Effector memory CD8-positive, alpha-beta T cell (primary cell): ENCODE measurements at places on chromosomes 6 and 20.
A peak's percentile ranks its signal among the peaks of the same experiment; 100 is the strongest.

- no peak for DNase-seq
These were observed 238.0 kb downstream of the COL12A1 start for GRCh38 chr6:74967821-74968220.

DNA sequence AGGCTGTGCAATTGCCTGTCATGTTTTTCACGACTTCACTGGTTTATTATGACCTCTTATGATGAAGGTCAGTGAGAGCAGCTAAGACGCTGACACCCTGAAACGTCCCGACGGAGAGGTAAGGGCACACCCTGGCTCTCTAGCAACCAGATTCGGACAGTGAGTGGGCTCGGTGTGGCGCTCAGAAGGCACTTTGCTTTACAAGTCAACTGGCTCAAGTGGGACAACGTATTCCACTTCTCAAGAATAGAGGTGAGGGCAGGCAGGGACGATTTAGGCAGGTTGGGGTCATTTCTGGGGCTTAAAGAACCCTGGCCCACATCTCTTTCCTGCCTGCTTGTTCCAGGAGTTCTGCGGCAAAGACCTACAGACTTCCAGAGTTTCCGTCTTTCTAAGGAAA is 18.2 kb downstream of the RNASET2 start:
- DNase-seq, result no peak

- DNase-seq, result no peak
These were observed 594.5 kb upstream of the MAP3K7 start for GRCh38 chr6:91181416-91181815.

- no peak for DNase-seq
These were observed 15.0 kb downstream of the PREX1 start for GRCh38 chr20:48812600-48813445.

DNA sequence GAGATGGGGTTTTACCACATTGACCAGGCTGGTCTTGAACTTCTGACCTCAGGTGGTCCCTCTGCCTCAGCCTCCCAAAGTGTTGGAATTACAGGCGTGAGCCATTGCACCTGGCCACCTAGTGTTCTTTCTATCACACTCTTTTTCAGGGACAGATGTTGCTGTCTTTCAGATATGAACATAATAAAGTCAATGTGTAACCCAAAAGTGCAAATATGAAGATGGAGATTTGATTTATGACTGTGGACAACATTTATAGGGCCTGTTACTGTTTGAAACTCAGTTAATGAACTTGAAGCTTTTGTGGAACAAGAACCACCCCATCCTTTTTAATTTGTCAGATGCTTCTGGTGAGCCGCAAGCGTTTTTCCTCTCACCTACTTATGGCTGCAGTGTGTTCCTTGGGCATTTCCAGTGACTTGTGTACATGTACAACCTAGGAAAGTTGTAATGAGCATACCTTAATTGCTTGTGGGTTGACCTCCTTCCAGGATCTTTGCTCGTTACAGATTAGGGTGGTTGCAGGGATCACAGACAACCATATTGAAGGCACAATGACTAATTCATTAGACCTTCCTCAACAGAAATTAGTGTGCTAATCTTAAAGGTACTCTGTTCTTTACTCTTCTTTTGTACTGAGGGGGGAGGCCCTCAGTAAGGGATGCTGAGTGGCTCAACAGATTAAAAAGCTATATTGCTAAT is 6.8 kb downstream of the TBPL1 start:
- no peak for DNase-seq

- DNase-seq, result no peak
These were observed 174.8 kb downstream of the HACE1 start for GRCh38 chr6:104684911-104685415.

DNA sequence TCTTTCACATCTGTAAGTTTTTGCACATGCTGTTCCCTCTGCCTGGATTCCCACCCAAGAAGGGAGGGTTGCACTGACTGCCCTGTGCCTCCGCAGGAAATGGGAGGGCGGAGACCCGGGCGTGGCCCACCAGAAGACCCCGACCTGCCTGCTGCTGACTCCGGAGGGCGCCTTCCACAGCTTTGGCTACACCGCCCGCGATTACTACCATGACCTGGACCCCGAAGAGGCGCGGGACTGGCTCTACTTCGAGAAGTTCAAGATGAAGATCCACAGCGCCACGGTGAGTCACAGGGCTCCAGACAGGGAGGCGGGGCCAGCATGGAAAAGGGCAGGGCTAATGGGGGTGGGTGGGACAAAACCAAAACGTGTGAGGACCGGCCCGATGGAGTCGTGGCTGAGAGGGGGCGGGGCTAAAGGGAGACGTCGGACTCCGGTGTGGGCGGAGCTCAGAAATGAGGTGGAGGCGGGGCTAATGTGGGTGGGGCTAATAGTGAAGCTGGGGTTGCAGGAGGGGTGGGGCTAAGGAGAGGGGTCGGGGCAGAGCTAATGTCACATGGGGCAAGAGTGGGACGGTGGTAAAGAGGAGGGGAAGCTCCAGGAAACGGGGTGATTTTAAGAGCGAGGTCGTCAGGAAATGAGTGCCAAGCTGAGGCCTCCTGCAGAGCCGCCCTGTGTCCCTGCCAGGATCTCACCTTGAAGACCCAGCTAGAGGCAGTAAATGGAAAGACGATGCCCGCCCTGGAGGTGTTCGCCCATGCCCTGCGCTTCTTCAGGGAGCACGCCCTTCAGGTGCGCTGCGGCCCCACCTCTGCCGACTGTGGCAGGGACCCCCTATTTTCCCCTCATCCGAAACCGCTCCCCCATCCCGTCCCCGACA is 12.6 kb downstream of the HSPA12B start:
- DNase-seq, result peak; percentile 70

DNA sequence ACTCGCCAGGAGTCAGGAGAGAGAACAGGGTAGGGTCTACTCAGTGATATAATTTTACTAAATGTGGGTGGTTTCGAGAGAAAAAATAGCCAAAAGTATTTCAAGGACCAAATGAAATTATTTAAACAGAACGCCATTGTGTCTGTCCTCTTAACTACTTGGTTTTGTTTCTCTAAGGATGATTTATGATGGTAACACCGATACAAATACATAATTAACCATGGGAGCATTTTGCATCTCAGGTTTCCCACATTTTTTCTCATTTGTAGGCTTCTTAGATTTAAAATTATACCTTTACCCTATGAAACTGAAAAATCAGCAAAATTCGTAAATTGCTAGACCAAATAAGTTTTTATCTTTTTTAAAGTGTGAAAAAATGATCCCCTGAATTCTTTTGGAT is 188.2 kb downstream of the ZFP64 start:
- no peak for DNase-seq

GRCh38 chr6:166627875-166628801 is 1.1 kb upstream of the RPS6KA2 start:
- DNase-seq, result peak; percentile 17

DNA sequence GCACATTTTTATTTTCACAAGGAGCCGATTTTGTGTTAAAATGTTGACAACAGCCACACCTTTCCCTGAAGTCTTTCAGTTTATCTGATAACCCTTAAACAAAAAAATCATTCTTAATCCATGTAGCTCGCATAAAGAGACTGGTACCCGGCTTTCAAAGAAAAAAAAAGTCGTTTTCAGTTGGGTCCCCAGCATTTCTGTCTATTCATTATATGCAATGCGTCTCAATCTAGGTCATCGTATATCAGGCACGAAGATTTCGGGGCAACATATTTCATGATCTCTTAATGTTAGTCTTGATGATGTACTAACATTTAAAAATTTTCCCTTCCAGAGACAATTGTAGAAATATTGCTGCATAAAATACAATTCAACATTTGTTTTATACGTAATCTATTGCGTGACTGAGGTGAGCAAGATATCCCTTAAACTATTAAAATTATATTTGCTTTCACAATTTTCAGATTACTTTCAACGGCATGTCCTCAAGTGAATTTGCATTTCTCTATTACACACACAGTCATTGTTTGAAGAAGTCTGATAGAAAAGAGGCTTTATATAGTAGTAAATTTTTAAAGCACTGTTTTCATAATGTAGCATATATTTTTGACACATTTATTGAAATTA is 2.9 kb upstream of the TUBB2B start:
- DNase-seq, result no peak

DNA sequence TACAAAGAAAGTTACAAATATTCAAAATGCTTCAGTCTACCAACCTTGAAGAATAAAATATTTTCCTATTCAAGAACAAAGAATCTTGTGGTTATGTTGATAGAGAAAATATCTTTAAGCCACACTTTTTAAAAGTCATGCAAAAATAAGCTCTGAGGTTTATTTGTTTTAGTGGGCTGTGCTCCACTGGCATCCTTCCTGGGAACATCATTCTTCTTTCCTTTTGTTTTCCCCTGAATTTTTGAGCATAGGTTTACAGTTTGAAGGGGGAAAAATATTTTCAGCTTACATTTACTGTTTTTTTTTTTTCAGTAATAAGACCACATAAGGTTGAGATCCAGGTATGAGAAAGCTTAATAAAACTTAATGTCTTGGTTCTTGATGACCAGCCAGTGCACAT is 72.0 kb upstream of the BACH2 start:
- DNase-seq, result no peak

- no peak for DNase-seq
These were observed 92.8 kb upstream of the MLN start for GRCh38 chr6:33896391-33897188.

DNA sequence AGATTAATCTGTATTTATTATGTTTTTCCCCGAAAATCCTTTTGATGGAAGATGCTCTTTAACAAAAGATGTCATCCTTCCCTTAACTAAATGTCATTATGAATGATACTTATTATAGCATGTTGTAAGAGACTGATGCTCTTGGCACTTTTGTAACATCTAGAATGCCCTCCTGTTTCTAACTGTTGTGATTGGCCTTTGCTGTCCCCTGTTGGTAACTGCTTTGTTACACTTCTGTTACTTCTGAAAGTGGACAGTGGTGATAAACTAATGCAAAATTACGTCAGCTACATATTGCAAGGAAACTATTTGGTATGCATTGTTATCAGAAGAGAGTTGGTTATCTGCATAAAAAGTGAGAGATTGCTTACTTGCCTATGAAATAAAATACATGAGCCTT is 5.8 kb downstream of the TTK start:
- no peak for DNase-seq

GRCh38 chr20:48786951-48787705 is 40.7 kb downstream of the PREX1 start:
- DNase-seq, result no peak

DNA sequence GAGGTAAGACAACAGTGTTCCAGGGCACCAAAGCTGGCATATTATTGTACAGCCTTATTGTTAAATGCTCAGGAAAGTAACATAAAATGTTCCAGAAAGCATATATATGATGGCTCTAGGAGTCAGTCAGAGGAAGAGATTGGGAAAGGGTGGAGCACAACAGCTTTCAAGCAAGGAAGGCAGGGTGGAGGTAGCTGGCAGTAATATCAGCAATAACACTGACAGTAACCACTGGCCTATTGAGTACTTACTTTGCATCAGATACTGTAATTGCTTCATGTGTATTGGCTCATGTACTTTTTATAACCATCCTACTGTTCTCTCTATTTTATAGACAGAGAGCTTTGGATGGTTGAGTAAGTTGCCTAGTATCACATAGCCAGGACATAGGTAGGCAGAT is 830.2 kb downstream of the DHX35 start:
- DNase-seq, result no peak

- DNase-seq, result no peak
These were observed 492 bp upstream of the RNF39 start for GRCh38 chr6:30075790-30076732.

GRCh38 chr6:166572370-166573261 is 13.9 kb downstream of the RAMACL start:
- no peak for DNase-seq

DNA sequence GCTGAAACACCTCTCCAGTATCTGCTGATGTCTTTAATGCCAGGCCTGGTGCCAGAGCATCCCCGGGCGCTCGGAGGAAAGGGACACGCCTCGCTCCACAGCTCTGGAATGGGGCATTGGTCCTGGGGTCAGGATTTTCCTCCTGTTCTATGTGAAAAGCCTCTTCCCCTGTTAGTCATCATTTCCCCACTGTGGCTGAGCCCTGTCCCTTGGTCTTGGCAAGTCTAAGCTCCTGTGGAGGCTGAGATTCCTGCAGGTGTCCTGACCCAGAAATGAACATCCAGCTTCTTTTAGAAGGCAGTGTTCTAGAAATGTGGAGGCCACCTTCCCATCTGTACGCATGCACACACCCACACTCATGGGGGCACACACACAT is 19.4 kb downstream of the SYNDIG1 start:
- no peak for DNase-seq

- no peak for DNase-seq
These were observed 40.0 kb downstream of the PLG start for GRCh38 chr6:160742090-160742489.

DNA sequence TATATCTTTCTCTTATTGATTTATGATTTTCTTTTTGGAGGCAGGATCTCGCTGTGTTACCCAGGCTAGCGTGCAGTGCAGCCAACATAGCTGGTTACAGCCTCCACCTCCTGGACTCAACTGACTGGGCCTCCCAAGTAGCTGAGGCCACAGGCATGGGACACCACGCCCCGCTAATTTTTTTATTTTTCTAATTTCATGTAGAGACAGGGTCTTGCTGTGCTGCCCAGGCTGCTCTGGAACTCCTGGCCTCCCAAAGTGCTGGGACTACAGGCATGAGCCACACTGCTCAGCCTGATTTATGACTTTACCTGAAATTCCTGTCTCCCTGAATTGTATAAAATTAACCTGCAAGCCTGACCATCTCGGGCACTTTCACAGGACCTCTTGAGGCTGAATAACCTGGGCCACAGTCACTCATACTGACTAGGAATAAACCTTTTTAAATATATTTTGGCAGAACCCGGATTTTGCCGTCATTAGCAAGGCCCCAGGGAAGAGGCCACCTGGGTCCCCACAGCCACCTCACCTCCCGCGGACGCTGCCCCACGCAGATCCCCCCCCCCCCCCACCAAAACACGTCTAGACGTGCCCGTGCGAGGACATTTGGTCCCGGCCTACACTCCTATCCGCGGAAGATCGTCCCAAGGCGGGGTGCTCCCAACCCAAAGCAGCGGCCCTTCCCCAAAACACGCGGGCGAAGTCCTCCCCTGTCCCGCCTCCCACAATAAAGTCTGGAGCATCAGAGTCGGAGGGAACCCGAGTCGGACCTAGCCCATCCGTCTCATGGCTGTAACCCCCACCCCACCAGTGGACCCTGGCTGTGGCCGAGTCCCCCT is 902 bp downstream of the ZNF337 start:
- peak; percentile 11 for DNase-seq

DNA sequence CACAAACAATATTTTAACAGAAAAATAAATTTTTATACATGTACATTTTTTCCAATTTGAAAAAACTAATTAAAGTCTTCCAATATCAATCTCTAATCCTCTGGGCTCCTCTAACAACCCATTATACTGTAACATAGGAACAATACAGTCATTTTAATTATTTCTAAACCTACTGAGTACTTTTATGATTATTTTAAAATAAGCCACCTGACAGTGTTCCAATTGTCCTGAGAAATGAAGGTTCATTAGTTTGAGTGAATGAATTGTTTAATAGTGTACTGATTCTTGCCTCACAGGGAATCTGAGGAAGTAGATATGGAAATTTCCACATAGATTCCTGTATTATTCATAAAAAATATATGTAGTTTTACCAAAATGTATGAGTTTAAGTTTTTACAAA is 123.1 kb upstream of the EYS start:
- no peak for DNase-seq
